Activated CD8-positive, alpha-beta memory T cell treated with anti-CD3 and anti-CD28 coated beads for 4 hours (primary cell): ENCODE measurements at places on chromosomes 6 and 20.

- DNase-seq = no peak
These were observed 100.9 kb upstream of the SAMD5 start for GRCh38 chr6:147407571-147407970.

GRCh38 chr6:6260196-6260722, 60.2 kb downstream of the F13A1 start:
- DNase-seq = no peak

- no peak for DNase-seq
These were observed 8.9 kb upstream of the DDR1 start for GRCh38 chr6:30875244-30876038.

- no peak for DNase-seq
These were observed 26.8 kb upstream of the FAM184A start for GRCh38 chr6:119105282-119105681.

DNA sequence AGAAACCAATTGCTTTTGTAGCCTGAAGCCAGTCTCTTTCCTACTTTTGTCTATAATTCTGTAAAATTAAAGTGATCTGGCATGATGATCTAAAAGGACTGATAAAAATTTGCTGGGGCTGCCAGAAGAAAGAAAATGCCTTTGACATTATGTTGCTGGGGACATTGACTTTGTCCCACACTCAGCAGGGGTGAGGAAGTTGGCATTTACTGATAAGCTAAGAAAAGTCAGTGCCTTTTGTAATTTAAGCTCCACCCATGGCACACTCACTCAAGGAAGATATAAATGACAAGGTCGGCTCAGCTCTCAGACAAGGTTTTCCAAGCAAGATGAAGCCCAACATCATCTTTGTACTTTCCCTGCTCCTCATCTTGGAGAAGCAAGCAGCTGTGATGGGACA, at the start of gene SEMG1:
Gene SEMG1, plus strand, starts transcription at position 309 of the 400 bp plus-strand sequence. Its CDS starts 21 bp downstream, at position 330.
- no peak for DNase-seq

DNA sequence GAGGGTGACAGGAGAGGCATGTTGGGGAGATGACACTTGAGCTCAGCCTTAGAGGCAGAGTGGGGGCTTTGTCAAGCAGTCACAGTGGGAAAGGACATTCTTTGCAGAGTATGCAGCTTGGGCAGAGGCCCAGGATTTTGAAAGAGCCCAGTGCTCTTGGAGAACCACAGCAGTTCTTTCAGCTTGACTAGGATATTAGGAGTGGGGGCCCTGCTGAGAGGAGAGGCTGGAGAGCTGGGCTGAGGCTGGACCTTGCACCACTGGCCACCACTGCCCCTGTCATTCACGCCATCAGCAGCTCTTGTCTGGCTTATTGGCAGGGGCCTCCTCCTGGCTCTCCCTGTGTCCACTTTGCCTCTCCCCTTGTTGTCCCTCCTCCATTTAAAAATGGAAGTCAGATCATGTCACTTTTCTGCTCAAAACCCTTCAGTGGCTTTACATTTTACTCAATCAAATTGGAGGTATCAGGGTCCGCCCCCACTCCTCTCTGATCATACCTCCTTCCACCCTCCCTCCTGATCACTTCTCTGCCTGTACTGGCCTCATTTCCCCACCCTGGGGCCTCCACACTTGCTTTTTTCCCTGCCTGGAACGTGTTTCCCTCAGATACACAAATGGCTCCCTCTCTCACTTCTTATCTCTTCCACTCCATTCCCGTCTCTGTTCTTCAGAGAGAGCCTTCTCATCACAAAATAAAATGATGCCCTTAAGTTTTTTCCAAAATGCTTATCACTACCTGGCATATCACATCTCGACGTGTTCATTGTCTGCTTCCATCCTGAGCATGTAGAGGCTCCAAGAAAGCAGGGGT, 10.5 kb downstream of the MANBAL start:
- DNase-seq = no peak

DNA sequence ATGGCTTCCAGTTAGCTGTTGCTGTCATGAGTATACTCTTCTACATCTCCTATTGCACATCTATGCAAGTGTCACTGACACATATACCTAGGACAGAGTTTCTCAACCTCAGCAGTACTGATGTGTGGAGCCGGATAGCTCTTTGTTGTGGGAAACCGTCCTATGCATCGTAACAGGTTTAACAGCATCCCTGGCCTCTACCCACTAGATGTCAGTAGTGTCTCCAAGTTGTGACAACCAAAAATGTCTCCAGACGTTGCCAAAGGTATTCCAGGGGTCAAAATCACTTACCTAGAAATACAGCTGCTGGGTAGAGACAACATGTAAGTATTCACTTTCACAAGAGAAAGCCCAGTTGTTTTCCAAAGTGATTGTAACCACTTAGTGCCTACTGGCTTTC, 637.6 kb downstream of the RNF144B start:
- DNase-seq = no peak

GRCh38 chr6:86832686-86833085, 104.6 kb upstream of the HTR1E start:
- DNase-seq = no peak

DNA sequence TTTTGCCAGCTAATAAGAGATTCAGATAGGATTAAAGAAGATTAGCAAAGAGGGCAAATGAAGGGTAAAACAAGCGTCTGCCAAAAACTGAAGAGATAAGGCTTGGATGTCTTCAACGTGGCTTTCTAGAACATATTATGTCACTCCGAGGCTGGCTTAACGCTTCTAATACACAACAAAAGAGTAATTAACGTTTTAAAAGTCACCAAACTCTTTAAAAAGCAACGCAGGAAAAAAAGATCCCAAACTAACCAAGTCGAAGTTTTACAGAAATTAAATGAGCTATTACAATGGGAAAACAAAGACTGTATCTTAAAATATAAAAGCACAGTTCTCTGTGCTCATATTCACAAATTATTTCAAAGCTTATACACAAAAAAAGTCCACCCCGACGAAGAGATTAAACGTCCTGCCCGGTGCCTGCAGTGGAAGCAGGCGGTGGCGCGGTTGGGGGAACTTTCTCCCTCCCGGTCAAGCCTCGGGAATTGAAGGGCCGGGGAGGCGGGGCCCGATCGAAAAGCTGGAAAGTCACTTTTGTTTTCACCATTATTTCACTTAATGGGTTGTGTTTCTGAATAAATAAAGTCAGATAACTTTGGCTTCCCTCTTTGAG, 1.2 kb downstream of the MAK start:
- DNase-seq = no peak

DNA sequence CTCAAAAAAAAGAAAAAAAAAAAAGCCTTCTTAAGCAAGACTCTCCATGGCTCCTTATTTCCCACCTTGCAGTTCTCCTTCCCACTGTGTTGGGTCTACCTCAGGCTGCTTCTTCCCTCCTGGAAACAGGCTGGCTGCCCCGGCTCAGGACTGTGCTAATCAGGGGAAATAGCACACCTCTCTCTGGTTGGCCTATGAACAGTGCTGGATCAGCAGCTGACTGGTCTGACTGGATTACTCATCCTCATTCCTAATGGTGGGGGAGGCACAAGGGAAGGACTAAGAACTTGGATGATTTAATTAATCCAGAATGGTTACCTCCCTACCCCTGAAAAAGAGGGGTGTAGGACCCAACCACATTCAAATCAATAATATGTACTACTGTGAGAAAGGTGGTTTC, 3.9 kb upstream of the SRSF3 start:
- no peak for DNase-seq

DNA sequence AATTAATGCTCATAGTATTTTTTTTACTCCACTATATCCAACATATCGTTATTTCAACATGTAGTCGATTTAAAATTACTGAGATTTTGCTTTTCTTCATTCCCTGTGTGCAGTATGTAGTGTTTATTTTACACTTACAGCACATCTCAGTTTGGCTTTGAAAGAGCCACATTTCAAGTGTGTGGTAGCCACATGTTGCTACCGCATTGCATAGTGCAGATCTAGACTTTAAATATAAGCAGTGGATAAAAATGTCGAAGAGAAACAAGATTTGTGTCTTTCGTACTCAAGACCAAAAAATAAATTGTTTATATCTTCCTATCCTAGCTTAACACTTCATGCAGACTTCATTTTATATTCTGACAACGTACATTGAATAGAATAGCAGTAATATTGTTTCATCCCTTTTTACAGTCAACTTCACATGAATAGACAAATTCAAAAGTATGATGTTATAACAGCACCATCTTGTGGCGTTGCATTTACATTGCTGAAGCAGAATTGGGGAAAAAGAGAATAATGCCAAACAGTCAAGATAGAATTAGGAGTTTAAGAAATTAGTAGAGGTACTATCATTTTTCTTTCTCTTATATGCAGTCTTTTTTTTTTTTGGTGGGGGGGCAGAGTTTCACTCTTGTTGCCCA, 29.9 kb downstream of the FBXO5 start:
- no peak for DNase-seq

- no peak for DNase-seq
These were observed 133.1 kb upstream of the COL21A1 start for GRCh38 chr6:56380476-56380875.

DNA sequence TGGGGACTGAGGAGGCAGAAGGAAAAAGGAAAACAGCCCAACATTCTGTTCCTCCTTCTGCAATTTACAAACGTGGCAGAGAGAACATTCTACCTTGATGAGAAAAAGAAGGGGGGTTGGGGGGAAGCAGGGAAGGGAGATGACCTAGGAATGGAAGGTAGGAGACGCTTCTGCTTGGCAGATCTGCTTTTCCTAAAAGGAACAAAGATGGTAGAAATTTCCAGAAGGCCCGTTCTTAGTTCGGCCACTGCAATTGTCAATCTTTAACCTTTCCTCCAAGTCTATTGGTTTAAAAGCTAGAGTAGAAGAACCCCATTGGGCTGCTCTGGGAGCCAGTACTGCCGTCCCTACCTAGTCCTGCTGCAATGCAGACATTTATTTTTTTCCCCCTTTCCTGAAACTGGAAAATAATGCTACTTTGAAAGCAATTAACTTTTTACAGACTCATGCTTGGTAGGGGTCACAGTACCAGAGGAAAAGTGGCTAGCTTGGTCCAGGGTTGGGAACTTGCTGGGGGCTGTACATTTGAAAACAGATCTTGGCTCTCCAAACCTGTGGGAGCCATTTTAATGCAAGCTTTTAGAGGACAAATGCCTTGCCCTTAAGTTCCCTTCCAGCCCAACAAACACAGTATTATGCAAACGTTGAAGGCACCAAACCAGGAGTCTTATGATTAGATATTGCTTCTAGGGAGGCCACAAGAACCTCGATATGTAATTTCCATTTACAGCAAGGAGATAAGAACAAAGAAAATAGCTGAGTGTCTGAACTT, 2.6 kb downstream of the ZMYND8 start:
- no peak for DNase-seq

- DNase-seq = no peak
These were observed 51.6 kb upstream of the FAM83D start for GRCh38 chr20:38874460-38875174.

DNA sequence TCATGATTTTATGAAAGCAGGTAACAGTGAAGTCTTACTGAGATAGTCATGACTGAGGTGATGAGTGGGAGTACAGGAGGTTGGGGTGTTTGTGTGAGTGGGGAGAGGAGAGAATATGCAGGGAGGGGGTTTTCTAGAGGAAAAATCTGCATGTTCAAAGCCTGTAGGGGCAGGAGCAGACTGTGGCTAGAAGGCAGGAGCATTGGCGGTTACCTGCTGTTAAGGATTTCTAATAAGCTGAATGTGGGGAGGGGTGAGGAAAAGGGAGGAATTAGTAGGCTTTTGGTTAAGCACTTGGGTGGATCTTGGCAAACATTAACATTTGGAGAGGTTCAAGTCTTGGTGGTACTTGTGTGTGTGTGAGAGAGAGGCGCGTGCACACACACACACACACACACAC, 70.8 kb downstream of the EYA4 start:
- DNase-seq = no peak

GRCh38 chr6:113464960-113465359, 392.2 kb upstream of the MARCKS start:
- DNase-seq = no peak

DNA sequence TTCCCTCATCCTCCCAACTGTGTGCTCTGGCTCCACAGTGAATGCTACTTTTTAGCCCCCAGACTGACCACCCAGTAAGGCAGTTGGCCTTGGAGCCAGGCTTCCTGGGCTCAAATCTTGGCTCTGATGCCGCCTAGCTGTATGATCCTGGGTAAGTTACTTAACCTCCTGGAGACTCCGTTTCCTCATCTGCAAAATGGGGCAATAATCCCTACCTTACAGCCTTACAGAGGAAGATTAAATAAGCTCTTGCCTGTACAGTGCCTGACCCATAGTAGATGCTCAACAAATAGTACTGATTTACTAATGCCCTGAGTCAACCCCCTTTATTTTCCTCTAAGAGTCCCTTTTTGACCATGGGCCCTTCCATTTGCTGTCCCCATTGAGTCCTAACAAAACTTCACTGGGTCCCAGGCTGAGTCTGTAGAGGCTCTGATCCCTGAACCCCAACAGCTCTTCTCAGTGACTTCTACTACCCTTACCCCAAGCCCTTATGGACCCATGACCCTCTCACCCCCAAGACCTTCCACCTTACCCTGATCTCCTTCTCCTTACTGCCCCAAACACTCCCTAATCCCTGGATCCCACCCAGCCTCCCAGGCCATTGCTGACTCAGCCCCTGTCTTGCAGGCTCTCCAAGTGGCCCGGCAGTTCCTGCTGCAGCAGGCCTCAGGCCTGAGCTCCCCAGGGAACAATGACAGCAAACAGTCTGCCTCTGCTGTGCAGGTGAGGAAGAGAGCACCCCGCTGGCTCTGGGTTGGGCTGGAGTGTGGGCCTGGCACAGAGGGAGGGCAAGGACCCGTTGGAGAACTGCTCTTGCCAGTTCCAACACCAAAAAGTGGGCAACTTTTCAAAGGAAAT, 31.4 kb downstream of the FOXP4 start:
- no peak for DNase-seq

- no peak for DNase-seq
These were observed 20.2 kb downstream of the NAPB start for GRCh38 chr20:23401051-23401450.

GRCh38 chr6:31622684-31623091, 2.2 kb downstream of the PRRC2A start:
- no peak for DNase-seq

DNA sequence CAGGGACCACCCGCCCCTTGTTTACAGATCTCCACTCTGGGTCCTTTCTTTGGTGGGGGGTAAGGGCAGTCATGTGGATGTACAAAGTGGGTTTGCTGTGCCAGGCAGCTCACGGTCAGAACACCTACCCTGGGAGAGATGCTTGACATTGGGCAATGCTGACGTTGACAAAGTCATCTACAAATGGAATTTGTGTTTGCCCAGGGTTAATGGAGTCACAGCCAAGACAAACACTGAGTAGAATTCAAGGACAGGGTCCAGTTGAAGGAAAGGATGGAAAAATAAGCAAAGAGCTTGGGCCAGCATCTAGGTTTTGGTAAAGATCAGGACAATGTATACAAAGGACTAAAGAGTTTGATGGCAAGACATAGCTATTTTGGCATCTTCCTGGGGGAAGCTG, 54.7 kb downstream of the MOCS1 start:
- DNase-seq = no peak
